ENCODE measurements at places on chromosomes 2 and 18.

DNA sequence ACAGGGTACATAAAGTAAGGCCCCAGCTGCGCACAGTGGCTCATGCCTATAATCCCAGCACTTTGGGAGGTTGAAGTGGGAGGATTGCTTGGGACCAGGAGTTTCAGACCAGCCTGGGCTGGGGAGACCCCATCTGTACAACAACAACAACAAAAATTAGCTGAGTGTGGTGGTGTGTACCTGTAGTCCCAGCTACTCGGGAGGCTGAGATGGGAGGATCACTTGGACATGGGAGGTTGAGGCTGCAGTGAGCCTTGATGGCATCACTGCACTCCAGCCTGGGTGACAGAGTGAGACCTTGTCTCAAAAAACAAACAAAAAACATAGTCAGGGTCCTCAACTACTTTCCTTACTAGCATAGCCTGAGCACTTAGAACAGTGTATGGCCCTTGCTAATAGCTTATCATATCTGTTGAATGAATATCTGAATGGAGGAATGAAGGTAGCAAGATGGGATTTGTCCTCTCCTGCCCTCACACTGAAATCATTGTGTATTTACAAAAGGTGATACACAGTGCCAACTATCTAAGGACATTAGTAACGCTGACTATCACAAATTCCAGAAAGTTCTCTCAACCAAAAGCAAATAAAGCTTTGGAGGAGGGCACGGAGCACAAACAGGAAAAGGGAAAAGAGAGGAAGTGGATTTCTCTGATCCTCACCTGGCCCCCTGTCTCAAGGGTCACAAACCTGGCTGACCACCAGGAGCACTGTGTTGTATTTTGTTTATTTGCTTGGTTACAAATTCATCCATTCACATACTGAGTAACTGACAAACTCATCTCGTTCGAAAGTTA is 38.1 kb downstream of the L3MBTL4 start:
- no peak for DNase-seq

- DNase-seq, result no peak
Observed at GRCh38 chr2:20157193-20157891, 67.6 kb downstream of the SDC1 start.

GRCh38 chr2:118643294-118643693 is 204.2 kb downstream of the EN1 start:
- DNase-seq, result no peak

GRCh38 chr2:222102575-222103349 is 196.0 kb downstream of the PAX3 start:
- DNase-seq, result no peak

- peak; percentile 10 for DNase-seq
Observed at GRCh38 chr2:99088017-99088416, 53.5 kb upstream of the C2orf15 start.

Data from CD4-positive, alpha-beta T cell treated with Interleukin-1 beta for 1 hour (primary cell).